ENCODE measurements at places on chromosomes 4 and X.

GRCh38 chr4:54228056-54228527, 1.0 kb upstream of the PDGFRA start:
- DNase-seq, result peak; percentile 87

- peak; percentile 75 for DNase-seq
These were observed 207.4 kb downstream of the TMA16 start for GRCh38 chr4:163701916-163702315.

- DNase-seq, result peak; percentile 25
These were observed 93.6 kb downstream of the LNX1 start for GRCh38 chr4:53497487-53498244.

DNA sequence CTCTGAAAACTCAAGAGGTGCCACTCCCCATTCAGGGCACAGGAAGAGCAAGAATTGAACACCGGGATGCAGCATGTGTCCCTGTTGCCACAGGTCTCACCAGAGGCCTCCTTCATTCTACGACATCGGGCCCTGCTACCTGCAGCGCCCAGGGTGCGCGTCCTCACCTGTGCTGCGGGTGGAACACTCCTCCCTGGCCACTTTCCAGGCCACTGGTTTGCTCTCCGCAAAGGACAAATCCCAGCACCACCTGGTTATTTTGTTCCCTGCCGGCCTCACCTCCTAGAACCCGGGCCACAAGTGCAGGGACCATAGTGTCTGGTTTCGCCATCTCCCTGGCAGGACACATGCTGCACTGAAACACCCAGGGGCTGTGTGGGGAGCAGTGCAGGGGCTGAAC, 14.3 kb upstream of the FAM3A start:
- DNase-seq, result no peak

DNA sequence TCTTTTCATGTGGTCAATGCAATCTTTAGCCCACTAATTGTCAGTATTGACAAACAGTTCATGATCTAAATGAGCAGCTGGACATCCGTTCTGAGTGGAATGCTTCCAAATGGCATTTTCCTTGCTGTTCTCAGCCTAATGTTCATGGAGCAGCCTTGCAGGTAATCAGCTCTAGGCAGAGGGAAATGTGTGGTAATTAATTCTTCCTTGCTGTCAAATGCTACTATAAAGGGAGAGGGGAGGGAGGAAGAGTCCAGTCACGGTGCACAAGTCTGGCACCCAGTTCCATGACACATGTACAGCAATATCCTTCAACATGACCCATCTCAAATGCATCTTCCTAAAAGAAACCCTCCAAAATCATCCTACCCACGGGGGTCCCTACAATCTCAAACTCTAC, 88.5 kb downstream of the LDB2 start:
- no peak for DNase-seq

DNA sequence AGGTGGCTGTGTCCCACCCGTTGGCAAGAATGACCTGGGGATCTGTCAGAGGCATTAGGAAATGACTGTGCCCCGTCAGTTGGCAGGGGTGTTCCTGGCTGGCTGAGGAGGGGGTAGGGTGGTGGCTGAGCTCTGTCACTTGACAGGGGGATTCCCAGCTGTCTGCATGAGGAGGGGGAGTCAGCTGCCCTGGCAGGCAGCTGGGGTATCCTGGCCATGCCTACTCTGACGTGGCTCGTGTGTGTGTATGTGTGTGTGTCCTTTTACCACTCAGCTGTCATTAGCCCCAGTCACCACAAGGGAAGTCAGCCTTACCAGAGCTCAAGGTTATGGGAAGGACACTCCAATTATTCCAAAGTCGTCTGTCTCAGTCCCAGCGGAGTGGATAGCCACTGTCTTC, 93.2 kb downstream of the EFNB1 start:
- no peak for DNase-seq

- peak; percentile 34 for DNase-seq
These were observed 186.7 kb upstream of the WDFY3 start for GRCh38 chr4:85153221-85153620.

DNA sequence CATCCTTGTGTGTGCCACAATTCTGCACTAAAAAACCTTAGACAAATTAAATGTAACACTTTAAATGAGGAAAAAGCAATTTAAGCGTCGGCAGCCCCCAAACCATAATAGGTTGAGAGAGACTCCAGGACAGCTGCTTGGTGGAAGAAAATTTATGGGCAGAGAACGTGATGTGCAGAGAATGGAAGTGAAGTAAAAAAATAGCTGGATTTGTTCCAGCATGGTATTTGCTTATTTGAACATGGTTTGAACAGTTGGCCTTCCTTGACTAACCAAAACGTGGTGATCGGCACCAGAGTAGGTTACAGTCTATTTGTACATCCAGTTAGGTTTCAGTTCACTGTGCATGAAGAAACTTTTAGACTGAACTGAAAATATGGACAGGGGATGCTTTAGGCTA, 343.0 kb upstream of the CPEB2 start:
- DNase-seq, result no peak

- DNase-seq, result peak; percentile 12
These were observed 41.8 kb downstream of the OCRL start for GRCh38 chrX:129581904-129582303.

- DNase-seq, result no peak
These were observed 101.4 kb downstream of the BTC start for GRCh38 chr4:74692972-74693371.

- no peak for DNase-seq
These were observed 4.2 kb downstream of the BCOR start for GRCh38 chrX:40093586-40093985.

DNA sequence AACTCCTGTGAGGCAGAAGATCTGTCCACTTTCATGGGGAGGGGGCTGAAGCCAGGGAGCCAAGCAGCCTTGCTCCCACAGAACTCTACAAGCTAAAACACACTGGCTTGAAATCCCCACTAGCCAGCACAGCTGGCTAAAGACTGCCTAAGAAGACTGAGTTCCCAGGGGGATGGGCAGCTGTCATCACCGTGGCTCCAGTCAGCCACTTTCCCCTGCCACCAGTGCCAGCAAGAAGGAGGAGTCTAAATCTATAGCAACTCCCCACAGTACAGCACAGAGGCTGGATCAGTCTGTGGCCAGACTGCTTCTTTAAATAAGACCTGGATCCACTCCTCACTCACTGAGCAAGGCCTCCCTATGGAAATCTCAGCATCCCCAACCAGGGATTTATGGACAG, 308.6 kb downstream of the FAM47B start:
- no peak for DNase-seq

DNA sequence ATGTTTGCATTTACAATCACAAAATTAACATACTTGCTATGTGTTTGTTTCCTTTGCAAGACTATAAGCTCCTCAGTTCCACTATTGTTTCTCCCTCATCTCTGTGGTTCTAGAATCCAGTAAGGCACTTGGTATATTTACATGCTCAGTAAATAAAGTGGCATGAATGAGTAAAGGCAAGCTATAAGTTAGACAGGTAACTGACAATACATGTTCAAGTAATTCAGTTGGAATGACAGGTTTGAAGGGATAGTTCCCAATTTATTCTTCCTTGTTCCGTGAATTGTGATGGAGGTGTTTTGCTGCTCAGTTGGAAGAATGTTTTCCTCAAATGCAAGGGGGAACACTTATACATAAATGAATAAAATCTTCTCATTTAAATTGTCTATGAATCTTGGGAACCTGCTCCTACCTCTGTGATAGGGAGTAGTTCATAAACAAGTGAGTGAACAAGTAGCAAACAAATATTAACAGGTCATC, 54.1 kb upstream of the DHX15 start:
- DNase-seq, result no peak

- DNase-seq, result peak; percentile 20
These were observed 24.1 kb downstream of the SEC31A start for GRCh38 chr4:82866706-82867385.

- DNase-seq, result no peak
These were observed 255.4 kb downstream of the SPANXN1 start for GRCh38 chrX:145502670-145503069.

- no peak for DNase-seq
These were observed 63.0 kb upstream of the WDFY3 start for GRCh38 chr4:85029453-85029852.

DNA sequence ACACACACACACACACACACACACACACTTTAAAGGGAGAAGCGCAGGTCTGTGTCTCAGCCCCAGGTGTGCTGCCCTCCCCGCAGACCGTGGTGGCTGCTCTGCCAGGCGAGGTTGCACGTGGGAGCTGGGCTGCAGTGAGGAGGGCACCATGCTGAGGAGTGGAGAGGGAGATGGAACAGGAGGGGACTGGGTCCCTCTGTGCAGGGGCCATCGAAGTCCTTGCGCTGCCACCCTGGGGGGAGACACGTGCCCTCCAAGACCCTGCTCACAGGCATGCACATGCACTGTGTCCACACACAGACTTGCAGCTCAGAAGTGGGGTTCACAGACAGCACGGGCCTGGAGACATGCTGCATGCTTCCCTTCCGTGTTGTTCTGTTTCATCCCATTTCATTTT, 65.5 kb upstream of the HGFAC start:
- no peak for DNase-seq

DNA sequence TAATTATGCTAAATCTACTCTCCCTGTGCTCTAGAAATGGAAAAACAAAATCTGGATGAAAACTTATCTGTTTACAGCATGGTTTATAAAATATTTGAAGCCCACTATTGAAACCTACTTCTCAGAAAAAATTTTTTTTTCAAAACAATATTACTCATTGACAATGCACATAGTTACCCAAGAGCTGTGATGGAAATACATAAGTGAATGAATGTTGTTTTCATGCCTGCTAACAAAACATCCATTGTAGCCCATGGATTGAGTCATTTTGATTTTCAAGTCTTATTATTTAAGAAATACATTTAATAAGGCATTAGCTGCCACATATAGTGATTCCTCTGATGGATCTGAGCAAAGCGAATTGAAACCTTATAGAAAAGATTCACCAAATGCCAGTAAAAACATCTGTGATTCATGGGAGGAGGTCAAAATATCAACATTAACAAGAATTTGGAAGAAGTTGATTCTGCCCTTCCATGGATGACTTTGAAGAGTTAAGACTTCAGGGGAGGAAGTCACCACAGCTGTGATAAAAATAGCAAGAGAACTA, 144.7 kb upstream of the HHIP start:
- DNase-seq, result no peak

DNA sequence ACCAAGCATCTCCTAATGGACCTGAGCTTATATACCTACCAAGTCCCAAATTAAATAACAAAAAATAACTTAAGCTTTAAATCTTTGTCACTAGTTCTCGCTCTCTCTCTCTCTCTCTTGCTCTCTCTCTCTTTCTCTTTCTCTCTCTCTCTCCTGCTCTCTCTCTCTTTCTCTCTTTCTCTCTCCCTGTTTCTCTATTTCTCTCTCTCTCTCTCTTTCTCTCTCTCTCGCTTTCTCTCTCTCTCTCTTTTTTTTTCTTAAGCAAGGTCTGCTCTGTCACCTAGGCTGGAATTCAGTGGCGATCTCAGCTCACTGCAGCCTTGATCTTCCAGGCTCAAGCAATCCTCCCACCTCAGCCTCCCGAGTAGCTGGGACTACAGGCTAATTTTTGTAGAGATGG, 266.6 kb downstream of the BANK1 start:
- DNase-seq, result no peak

DNA sequence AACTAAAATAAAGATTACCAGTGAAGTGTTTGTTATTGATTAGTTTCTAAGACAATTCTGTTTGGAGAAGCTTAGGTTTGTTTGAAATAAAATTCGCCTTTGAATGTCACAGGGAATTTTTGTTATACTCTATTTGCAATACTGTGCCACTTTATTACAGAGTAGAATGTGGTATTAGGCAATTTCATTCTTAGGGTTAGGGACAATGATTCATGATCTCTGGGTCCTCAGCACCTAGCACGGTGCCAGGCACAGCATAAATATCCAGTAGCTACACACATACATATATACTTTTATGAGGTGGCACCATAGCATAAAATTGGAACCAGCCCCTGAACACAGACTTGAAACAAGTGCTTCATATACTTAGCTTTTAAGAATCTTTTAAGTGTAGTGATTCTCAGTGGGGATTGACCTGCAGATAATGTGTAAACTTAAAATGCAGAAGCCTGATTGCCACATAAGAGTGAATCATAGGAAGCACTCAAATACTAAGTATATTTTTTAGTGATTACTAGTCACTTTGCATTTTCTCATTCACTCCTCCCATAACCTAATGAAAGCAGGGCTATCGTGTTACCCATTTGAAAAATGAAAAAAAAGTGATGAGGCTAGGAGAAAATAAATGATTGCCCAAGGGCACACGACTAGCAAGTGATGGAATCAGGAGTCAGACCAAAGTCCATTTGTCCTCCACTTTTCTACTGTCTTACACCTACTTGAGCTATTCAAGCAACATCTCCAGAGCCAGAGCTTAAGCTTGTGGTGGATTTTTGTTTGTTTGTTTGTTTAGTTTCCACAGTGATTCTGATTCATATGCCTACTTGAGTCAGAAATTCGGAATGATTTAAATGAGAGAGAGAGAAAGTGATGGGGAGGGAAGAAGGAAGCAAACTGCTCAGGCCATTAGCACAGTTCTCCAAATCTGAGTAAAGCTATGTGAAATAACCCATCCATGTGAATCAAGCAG, 366.0 kb upstream of the FGF13 start:
- DNase-seq, result peak; percentile 9

DNA sequence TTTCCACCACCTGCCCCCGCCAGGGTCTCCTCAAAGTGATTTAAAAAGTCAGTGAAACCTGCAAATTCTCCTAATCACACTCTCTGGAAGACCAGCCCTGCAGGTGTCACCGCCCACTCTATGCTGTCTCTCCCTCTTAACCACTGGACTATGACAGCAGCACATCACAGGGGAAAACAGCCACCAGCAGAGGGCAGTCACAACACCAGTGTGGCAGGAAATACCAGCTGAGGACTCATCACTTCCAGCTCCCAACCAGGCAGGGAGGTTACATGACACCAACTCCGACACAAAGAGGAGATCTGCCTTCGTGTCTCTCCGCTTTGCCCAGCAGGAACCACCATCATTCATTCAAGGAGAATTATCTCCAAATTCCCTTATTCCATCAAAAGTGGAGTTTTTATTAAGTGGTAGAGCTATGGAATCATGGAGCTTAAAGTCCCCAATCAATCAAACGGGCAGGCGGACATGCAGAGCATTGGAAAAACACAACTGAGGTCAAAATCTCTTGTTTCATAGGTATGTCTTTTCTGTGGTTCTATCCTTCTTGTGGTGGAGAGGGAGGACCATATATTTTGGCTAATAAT, 91.3 kb downstream of the NSUN7 start:
- DNase-seq, result peak; percentile 86

GRCh38 chrX:34875204-34875603, 67.4 kb upstream of the FAM47B start:
- peak; percentile 48 for DNase-seq

GRCh38 chr4:126604268-126604867, 1028.4 kb upstream of the INTU start:
- peak; percentile 54 for DNase-seq

GRCh38 chr4:89797117-89797516, 39.8 kb downstream of the SNCA start:
- DNase-seq, result peak; percentile 38

GRCh38 chr4:105472871-105473323, 965 bp downstream of the PPA2 start:
- no peak for DNase-seq
